ENCODE measurements at places on chromosomes 12 and 14.

DNA sequence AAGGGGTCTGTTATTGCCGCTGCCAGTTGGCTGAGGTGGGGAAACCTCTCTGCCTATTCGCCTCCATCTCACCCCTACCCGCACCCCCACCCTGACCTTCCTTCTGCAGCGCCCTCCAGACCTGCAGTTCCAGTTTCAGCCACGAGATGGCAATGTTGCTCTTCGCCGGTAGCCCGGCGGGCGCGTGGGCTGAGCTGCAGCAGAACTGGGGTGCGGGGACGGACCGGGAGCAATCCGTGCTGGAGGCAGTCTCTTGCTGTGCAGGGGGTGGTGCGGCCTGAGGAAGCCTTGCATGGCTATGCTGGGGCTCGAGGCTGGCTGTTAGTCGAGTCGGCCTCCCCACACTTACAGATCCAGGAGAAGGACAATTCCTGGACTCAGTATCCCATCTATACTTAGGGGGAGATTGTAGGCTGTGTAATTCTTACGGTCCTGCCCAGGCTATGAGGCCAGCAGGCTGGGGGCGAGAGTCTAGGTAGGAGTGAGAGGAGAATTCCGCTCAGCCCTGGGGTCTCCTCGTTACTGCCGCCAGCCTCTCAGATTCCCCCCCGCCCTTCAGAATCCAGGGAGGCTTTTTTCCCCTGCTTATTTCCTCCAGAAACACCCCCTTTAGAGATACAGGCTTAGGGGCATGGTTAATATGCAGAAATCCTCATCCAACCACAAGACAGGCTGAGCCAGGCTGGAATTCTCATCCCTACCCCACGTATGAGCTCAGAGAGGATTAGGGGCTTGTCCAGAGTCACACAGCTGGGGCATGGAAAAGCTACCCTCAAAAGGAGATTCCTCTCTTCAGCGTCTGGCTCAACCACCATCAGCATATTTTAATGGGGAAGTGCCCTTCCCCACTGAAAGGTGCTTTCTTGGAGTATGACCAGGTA is 118.2 kb downstream of the AACS start:
- peak; percentile 62 for DNase-seq

GRCh38 chr12:12214635-12215131 is 52.2 kb downstream of the LRP6 start:
- DNase-seq, result peak; percentile 24

GRCh38 chr12:126741536-126742240 is 1525.3 kb upstream of the TMEM132C start:
- no peak for DNase-seq

DNA sequence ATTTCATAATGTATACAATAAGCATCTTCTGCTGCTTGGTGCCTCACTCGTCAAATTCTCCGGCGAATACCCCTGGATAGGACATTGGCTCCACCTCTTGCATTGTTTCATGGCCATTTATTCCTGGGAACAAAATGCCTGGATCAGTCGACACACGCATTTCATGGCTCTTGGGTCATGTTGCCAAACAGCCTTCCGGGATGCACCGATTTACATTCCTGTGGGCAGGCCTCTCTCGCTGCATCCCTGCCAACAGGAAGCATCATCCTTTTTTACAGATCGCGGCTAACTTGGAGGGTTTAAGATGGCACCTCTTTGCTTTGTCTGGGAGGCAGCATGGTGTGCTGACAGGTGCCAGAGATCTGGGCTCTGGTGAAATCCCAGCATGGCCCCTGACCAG is 32.7 kb upstream of the RIMBP2 start:
- no peak for DNase-seq

DNA sequence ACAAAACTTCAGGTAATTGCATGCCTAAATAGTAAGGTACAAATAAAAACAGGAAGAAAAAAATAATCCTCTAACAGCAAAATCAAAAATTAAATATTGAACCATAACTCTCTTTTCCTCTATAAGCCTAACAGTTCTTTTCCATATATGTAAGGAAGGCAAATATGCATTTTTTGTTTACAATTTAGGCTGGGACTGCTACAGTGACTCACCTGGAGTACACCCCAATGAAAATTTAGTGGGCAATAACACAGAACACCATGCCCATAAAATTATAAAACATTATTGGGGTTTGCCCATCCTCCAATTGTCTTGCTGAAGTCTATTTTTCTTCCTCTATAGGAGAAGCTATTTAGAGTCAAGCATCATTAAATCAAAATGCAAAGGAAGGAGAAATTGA is 277.0 kb downstream of the PAWR start:
- no peak for DNase-seq

- DNase-seq, result no peak
Measured at GRCh38 chr12:110182281-110182680, 58.1 kb downstream of the IFT81 start.

GRCh38 chr14:70891737-70892136 is 15.5 kb upstream of the PCNX1 start:
- DNase-seq, result no peak

DNA sequence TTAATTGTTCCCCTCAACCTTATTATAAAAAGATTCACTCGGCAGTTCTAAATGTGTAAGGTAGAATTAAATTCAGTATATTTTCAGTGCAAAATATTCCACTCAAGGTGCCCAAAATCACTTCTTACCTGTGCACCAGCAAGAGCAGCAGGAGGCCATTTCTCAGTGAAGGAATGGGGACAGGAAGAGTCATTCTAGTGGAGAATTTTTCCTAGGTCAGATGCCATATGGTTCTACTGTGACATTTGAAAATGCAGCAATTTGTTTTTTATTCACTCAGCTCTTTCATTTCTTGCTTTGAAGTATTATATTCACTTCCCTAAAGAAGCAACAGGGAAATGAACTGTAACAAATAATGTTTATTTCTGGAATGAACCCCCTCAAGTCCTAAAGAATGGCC is 264.0 kb upstream of the SYT1 start:
- no peak for DNase-seq

- no peak for DNase-seq
Measured at GRCh38 chr14:67977434-67978034, 158.0 kb downstream of the RAD51B start.

GRCh38 chr12:52311285-52311648 is 9.9 kb downstream of the KRT83 start:
- no peak for DNase-seq

DNA sequence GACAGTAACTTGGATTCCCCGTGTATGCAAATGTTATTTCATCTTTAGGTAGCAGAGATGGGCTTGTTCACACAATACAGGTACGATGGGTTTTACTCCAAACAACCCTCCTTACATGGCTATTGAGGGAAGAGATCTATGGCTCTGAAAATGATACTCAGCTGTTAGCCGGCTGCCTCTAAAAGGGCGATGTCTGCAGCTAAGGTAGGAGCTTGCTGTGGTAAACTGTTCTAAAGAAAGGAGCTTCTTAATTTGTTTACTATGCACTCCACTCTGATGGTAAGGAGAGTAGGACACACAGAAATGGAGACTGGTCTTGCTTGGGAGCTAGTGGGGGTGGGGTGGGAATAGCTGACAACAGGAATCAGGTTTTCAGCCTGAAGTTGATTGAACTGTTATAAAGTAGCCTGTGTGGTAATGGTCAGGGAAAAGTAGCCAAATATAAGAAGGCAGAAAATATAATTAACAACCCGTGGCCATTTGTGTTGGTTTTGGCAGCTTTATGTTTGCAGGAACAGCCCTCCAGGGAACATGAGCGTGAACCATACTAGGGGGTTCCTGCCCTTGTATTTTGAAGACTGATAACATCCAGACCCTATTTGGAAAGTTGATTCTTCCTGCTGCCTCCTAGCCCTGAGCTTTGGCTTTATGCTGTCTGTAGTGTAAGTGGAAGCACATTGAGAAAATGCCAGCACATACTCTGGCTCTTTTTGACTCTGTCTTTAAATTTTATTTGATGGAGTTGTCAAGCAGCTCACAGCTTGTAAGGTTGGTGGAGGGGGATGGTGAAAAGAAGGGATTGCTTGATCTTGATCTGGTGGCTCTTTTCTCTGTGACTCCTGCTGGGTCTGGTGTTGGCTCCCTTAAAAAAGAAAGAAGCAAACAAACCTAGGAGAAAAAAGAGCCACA is 929.8 kb downstream of the DIO2 start:
- no peak for DNase-seq

- no peak for DNase-seq
Measured at GRCh38 chr14:76205708-76206107, 54.0 kb downstream of the GPATCH2L start.

GRCh38 chr12:75662511-75663159 is 151.2 kb upstream of the KRR1 start:
- no peak for DNase-seq

- DNase-seq, result no peak
Measured at GRCh38 chr14:89910691-89911009, 43.9 kb downstream of the EFCAB11 start.

DNA sequence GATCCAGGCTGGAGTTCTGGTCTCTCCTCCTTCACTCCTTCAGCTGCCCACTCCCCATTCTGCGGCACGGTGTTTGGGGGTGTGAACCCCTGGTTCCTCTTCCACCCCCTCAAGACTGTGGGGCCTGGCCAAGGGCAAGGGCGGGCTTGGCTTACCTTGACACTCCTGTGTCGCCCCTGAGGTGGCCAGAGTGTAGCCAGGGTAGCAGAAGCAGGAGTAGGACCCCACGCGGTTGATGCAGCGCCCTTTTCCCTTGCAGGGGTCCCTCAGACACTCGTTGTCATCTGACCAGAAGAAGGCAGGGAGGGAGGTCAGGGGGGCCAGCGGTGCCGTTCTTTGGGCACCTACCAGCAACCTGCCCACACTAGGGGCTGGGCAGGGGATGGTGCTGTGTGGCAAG is 28.2 kb downstream of the ISCA2 start:
- DNase-seq, result no peak

Measured in fibroblast of mammary gland (primary cell).